ENCODE measurements at places on chromosomes 6 and 20.

- DNase-seq = no peak
Observed at GRCh38 chr6:20202699-20203302, 9.5 kb downstream of the MBOAT1 start.

DNA sequence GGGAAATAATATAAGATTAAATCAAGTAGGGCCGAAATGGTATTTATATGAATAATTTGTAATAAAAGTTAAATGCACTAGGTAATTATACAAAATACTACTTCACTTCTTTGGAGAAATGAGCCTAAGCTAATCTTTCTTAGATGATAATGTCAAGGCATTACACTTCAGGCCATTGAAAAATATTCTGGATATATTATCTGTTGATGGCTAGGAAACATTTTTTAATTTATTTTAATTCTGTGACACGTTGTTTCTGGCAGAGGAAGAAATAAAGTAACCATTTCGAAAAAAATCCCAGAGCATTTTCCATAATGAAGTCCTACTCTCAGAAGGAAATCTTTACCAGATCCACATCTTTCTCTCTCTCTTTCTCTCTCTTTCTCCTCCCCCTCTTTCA lies 133.9 kb downstream of the MMUT start:
- DNase-seq = no peak

GRCh38 chr20:7302250-7302649 lies 534.8 kb downstream of the BMP2 start:
- DNase-seq = no peak

- DNase-seq = no peak
Observed at GRCh38 chr6:155273431-155273830, 9.6 kb downstream of the CLDN20 start.

DNA sequence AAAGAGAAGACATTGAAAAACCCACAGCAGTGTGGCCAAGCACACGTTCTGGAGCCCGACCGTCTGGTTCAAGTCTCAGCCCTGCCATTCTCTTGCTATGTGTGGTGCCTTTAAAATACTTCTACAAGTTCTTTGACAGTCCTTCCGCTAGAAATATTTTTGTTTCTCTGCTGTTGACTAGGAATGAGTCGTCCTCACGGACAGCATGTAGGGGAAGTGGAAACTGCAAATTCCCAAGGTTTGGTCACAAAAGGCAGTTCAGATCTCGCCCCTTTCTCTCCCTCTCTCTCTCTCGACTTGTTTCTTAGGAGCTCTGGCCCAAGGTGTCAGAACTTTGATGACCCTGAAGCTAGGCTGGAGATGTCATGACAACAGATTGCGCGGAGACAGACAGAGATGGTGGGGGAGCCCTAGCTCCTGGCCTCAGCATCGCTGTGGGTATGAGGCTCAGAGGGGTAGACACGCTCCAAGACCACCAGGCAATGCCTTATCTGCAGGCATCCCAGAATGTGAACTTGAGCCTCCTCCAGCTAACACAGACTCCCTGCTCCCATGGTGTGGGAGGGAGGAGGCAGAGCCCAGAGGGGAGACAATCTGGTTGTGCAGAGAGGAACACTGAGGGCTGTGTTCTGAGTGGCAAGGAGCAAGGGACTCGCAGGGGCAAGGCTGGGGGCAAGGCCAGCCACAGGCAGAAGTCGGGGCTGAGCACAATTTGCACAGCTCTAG lies 368.9 kb upstream of the SULF2 start:
- DNase-seq = no peak

DNA sequence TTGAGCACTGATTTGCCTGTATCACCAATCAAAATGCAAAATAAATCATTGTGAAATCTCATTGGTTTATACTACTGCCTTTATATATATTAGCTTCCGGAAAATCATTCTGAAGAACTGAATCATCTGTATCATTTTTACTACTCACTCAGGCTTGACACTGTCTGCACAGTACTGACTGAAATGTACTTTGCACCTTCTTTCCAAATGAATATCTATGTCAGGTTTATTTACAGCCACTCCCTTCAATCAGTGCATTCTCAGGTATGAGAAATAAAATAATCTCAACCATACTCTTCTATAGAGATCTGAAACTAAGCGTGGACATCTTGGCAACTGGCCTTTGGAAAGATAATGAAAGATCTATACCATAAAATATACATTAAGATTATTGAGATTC lies 2.7 kb downstream of the KHDRBS2 start:
- no peak for DNase-seq

DNA sequence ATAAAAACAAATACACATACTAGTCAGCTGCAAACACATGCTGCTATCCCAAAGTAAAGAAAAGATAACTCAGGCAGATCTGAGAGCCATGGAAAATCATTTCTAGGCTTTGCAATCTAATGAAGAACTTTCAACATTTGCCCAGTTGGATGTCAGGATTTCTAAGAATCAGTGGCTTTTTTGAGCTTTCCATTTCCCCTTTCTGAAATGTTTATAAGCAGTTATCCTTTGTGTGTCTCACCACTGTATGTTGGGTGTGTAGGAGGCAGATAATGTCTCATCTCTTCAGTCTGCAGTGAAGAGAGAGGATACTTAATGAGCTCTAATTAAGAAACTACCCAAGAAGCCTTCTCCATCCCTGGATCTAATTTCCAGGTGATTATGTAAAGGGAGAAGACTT lies 43.6 kb downstream of the RGS17 start:
- no peak for DNase-seq

DNA sequence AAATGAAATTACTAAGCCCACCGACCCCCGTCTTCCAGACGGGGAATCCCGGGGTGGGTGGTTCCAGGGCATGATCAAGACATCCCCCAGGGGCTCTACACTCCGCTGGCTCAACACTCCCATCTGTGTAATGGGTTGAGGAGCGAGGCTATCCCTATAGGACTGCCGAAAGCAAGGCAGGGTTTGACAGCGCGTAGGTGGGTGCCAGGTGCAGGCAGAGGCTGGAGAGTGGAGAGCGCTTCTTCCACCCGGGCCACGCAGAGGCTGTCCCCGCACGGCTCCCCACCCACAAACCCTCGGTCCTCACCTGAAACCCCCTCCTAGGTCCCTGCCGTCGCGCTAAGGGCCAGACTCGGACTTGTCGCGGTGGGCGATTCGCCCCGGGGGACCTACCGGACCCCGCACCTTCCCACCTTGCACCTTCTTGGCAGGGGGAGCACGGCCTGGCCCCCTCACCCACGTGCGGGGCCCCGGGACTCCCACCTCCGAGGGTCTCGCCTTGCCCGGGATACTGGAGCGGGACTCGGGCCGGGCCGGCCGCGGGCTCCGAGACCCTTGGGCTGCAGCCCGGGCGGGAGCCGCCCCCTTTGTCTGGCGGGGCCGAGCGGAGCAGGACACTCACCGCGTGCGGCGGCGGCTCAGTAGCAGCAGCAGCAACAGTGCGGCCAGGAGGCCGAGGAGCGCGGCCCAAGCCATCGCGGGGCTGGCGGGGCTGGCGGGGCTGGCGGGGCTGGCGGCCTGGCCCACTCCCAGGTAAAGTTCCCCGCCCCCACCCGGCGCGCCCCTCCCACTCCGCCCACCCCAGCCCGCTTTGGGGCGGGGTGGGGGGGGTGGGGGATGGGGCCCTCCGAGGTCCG lies at the start of gene PTGIS:
PTGIS (minus strand) TSS at position 717 of the 857 bp plus-strand sequence; CDS start at position 696, 21 bp downstream.
- DNase-seq = no peak

DNA sequence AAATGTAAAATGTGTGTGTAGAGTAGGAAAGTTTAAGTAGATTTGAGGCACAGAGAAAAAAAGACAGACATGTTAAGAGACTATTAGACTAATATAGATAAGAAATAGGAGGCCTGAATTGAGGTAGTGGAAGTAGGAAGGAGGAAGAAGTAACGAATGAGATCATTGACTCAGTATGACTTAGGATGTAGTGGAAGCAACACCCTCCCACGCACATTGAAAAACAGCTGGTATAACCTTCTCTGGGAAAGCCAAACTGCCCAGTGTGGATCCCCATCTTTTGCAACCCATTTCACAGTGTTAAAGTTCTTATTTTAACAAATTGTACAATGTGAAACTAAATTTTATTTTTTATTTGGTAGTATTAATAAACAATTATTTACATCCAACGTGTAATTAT lies 89.1 kb downstream of the GRIK2 start:
- DNase-seq = no peak

DNA sequence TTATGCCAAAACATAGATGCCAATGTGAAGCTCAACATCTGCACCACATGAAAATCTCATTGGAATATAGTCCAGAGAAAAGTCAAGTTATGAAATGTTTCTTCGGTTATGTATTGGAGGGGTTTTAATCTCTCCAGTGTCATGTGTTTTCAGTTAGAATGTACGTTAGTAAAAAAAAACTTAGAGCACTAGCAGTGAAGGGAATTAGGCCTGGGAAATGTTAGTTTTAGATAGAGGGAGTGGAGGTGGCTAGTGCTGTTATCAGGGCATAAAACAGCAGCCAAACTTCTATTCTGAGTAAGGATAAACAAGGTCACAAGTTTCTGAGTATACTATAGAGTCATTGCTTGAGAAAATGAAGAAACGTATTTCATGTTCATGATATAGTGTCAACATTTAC lies 42.9 kb downstream of the HDGFL1 start:
- no peak for DNase-seq

- no peak for DNase-seq
Observed at GRCh38 chr6:170132011-170132521, 158.8 kb downstream of the DLL1 start.

DNA sequence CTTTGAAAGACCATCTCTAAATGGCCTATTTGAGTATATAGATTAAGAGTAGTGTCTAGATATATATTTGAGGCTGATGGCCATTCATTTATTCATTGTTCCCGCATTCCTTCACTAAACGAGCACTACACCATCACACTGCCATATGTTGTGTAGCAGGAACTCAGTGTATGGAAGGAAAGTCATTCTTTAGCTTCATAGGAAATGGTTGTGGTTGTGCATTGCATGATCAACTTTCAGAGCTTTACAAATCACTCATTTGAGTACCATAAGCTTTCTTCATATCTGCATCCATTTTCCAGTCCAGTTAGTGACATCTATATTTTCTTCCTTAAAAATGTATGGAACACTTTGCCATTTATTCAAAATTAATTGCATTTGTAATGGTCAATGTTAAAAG lies 97.9 kb downstream of the ARID1B start:
- no peak for DNase-seq

DNA sequence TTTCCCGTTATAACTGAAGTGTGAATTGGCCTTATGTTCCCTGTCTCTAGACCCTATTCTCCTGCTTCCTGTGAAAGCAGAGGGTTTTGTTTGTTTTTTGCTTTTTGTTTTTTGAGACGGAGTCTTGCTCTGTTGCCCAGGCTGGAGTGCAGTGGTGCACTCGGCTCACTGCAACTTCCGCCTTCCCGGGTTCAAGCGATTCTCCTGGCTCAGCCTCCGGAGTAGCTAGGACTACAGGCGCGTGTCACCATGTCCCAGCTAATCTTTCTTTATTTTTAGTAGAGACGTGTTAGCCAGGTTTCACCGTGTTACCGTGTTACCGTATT lies 674 bp upstream of the GNMT start:
- no peak for DNase-seq

- DNase-seq = no peak
Observed at GRCh38 chr20:16806886-16807285, 58.7 kb downstream of the OTOR start.

- DNase-seq = no peak
Observed at GRCh38 chr6:15305909-15306308, 60.0 kb downstream of the JARID2 start.

GRCh38 chr20:17956099-17956685 lies 12.4 kb downstream of the SNX5 start:
- no peak for DNase-seq

GRCh38 chr6:28224131-28225055 lies 682 bp upstream of the ZSCAN9 start:
- no peak for DNase-seq

DNA sequence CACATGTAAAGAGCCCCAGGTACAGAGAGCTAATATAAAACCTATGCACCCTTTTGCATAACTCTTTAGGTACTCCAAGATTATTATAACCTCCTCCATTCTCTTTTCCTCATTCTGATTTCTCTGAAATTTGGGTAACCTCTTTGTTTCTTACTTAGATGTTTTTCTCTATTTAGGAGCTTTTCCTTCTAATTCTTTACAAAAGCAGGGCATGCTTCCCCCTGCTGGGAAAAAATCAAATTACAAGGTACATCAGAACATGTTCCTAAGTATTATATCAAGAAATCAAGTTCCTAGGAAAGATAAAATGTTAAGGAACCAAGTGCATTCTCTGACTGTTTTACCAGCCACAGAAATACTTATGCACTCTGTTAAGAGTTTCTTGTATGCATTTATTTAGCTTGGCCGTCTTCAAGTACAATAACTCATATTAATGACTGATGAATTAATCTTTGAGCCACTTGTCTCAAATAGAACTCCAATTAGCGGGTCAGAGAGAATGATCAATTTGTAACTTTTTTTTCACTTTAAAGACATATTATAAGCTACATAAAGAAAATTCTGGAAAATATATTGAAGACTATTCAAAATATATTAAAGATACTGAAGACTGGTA lies 2.1 kb downstream of the KHDRBS2 start:
- peak; percentile 14 for DNase-seq

DNA sequence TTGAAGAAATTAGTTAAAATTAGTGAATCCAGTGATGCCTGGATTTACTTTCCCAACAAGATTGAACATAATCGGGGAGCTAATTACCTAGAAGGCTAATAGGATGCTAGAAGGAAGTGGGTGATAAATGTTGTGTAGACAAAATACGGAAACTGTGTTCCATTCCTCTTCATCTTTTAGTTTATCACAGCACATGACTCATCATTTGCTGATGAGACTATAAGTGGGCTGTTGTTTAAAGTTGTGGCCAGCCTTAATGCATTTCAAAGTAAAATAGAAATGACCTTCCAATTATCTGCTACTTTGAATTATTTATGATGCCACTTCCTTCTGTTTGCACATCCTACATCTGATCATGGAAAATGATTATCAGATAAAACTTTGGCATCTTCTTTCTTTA lies 43.4 kb downstream of the OGFRL1 start:
- DNase-seq = no peak

- no peak for DNase-seq
Observed at GRCh38 chr20:22924949-22925612, 110.0 kb upstream of the SSTR4 start.

GRCh38 chr6:106666282-106667021 lies 37.1 kb downstream of the QRSL1 start:
- DNase-seq = no peak

DNA sequence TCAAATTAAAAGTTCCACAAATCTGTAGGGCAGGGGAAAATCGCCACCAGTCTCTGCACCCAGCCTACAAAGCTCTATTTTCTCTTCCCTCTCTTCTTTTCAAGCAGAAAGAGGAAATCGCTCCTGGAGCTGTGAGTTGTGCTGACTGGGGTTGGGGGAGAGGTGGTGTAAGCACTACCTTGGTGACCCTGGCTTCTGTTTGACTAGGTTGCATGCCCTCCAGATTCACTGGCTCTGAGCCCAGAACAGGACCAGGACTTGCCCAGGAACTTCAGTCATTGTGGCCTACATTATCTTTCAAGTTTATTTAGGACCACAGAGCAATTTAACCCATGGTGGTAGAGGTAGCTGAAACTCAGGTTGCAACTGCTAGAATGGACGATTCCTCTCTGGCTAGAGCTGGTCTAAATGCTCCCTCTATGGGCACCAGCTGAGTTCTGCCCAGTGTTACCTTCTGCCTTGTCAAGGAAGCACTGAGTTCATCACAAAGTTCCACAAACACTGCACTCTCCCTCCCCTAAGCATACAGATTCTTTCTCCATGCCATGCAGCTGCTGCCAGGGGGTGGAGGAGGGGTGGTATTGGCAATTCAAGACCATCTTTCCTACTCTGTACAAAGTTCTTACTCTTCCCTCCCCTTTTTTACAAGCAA lies 122.0 kb upstream of the BMP5 start:
- no peak for DNase-seq

GRCh38 chr6:135014353-135014832 lies 40.2 kb downstream of the HBS1L start:
- no peak for DNase-seq

GRCh38 chr6:41247288-41247865 lies 19.2 kb downstream of the TREML4 start:
- DNase-seq = no peak
